ENCODE measurements at places on chromosomes 13 and 19.

DNA sequence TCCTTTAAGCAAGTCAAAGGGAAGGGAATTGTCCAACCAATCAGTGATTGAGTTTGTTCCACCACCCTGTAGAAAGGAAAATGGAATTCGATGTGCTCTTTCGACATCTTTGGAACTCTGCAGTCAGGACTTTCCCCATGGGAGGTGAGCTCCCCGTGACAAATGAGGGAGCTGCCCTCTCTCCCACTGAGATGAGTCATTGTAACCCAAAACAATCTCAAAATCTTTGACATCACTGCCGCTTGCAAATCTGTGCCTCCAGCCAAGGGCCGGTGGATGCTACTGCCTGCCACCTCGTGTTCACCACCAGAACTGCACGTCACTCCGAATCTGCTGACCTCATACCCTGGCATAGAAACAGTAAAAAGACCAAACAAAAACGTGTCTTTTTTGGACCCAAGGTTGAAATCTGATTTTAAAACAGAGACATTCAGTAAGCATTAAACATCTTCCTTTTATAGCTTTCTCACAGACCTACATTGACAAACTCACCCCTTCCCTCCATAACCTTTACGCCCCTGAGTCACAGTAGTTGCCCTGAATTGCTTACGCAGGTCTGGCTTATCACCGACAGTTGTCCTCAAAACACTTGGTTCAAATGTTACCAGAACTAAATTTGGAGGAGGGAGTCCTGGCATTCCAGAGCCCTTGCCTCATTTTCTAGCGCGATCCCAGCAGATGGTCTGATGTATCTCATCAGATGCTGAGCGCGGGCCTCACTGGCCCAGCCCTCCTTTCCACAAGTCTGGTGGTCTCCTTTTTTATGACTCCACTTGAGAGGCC lies 105.2 kb downstream of the COL4A2 start:
- peak; percentile 97 for DNase-seq

- DNase-seq = no peak
Measured at GRCh38 chr13:85985797-85986196, 186.6 kb upstream of the SLITRK6 start.

- no peak for DNase-seq
Measured at GRCh38 chr19:30864391-30865215, 484.6 kb downstream of the TSHZ3 start.

DNA sequence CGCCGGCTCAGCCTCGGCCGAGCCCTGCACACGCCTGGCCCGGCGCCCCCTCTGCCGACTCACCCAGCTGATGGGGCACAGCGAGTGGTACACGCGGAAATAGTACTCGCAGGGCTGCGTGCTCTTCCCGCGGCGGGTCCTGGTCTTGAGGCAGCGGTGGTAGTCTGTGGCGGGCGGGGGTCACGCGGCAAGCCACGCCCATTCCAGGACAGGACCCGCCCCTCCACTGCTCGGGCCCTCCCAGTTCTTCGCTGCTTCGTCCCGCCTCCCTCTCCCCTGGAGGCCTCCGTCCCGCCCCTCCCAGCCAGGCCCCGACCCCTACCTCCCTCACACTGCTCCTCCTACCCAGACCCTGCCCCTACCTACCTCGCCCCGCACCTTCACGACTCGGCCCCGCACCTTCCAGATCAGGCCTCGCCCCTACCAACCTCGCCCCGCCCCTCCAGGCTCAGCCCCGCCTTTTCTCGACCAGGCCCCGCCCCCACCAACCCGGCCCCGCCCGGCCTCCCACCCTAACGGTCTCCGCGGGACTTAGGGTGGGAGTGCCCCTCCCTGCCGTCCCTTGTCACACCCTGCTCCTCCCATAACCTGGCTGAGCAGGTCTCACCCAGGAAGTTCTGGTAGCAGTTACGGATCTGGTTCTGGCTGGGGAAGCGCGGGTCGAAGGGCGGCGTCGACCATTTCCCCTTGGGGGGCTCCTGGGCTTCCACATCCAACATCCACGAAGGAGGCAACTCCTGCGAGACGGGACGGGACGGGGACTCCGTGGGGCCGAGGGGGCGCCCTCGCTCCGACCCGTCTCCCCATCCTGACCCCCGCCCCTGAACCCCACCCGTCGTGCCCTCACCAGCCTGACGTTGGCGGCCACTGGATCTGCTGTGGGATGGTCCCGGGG lies 469 bp downstream of the COX6B2 start:
- no peak for DNase-seq

GRCh38 chr19:1882089-1882785 lies 3.1 kb downstream of the ABHD17A start:
- DNase-seq = no peak

GRCh38 chr13:60274655-60275054 lies 110.9 kb upstream of the DIAPH3 start:
- no peak for DNase-seq

DNA sequence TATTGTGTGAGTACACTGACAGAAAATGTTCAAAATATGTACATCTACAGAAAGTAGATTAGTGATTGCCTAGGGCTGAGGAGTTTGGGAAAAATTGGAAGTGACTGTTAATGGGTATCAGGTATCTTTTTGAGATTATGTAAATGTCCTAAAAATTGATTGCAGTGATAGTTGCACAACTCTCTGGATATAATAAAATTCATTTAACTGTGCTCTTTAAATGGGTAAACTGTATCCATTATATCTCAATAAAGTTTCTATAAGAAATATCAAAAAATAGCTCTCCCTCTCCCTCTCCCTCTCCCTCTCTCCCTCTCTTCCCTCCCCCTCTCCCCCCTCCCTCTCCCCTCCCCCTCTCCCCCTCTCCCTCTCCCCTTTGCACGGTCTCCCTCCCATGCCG lies 9.4 kb upstream of the ZNF227 start:
- no peak for DNase-seq

- DNase-seq = no peak
Measured at GRCh38 chr19:1758959-1759903, 5.9 kb downstream of the ONECUT3 start.

DNA sequence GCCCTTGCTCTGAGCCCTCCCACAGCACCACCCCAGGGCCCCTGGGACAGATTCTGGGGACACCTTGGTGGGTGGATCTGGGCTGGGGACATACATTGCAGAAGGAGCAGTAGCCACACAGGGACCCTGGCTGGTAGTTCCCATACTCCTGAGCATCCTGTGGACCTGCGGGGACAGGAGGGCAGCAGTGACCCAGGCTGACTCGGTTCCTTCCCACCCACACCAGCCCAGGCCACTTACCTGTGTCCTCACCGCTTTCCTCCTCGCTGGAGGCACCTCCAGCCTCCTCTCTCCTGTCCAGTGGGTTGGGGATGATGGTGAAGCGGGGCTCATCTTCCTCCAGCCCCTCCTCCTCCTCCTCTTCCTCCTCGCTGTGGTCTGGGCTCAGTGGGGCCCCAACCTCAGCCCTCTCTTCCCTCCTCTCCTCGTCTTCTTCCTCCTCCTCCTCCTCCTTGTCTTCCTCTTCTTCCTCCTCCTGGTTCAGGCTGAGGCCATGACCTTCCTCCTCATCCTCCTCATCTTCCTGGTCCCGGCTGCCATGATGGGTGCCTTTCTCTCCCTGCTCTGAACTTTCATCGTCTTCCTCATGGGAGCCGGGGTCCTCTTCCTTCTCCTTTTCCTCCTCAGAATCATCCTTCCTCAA lies 1.9 kb downstream of the HRC start:
- no peak for DNase-seq

DNA sequence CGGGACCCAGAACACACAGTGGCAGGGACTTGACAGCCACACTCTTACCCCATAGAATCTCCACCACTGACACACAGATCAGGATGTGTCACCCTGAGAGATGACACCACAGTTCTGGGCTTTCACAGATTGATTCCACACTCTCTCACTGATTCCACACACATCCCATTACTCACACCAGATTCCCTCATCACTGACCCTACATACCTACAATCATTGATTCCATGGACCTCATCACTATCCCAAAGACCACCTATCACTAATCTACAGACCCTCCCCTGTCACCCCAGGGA lies 57.6 kb upstream of the ZNF527 start:
- no peak for DNase-seq

- DNase-seq = peak; percentile 54
Measured at GRCh38 chr19:33471111-33471996, 50.2 kb downstream of the PEPD start.

DNA sequence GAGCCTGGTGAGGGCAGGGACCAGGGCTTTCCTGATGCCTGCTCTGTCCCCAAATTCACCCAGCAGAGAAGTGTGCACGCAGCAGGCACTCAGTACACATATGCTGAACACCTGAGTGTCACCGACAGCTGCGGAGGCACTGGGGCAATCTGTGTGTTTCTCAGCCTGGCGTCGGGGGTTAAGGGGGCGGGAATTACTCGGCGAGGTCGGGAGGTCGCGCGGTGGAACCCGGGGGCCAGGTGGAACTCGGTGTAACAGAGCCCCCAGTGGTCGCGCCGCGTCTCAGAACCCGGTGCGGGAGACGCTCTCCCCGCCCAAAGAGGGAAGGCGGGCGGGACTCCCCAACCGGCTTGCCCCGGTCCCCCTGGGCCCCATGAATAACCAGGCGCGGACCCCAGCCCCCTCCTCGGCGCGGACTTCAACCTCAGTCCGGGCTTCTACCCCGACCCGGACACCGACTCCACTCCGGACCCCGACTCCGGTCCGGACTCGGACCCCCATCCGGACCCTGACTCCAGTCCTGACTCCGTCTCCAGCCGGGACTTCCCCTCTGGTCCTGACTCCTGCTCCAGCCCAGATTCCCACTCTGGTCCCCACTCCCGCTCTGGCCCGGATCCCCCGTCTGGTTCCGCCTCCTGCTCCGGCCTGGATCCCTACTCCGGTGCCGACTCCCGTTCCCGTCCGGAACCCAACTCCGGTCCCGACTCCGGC lies at the start of gene SELENOV:
TSS of gene SELENOV (plus strand) at position 300 of the 711 bp plus-strand sequence. CDS start at position 374, 74 bp downstream.
- DNase-seq = no peak

GRCh38 chr13:79500829-79501228 lies 19.9 kb downstream of the NDFIP2 start:
- DNase-seq = no peak

- no peak for DNase-seq
Measured at GRCh38 chr13:81577601-81578195, 1236.8 kb upstream of the SPRY2 start.

- no peak for DNase-seq
Measured at GRCh38 chr19:7444042-7444441, 44.8 kb downstream of the PEX11G start.

- no peak for DNase-seq
Measured at GRCh38 chr13:88246239-88246638, 575.1 kb downstream of the SLITRK5 start.

DNA sequence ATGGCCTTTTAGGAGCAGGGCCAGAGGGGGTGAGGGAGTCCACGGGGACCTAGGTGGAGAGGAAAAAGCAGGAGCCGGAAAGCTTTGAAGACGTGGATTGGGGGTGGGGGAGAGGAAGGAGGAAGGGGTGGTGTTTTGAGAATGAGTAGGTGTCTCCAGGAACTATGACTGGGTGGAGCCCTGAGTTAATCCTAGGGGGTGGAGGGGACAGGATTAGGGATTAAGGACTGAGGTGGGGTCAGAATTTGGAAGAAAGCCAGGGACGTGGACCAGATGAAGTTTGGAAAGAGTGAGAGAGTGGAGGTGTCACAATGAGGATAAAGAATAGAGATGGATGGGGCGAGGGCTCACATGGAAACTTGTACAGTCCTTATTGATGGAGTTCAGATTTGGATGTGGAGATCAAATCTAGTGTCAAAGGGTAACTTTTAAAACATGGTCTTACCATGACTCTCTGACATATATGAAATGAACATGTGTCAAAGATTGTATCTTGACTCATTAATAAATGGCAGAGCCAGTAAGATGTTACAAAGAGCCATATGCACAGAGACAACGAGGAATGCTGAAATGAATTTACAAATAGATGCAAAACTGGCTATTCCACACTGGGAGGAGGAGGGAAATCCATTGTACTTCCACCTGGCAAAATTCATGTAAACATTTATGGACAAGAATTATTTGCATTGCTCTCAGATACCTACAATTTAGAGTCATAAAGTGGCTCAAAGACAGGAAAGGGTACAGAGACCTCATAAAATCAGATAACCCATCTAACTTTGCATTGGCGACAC lies 1.7 kb upstream of the KLK13 start:
- no peak for DNase-seq

GRCh38 chr13:108760541-108760940 lies 131.1 kb downstream of the MYO16 start:
- DNase-seq = no peak

- no peak for DNase-seq
Measured at GRCh38 chr19:42606660-42607351, 12.1 kb upstream of the CEACAM8 start.

GRCh38 chr13:27774169-27774568 lies 18.1 kb upstream of the GSX1 start:
- peak; percentile 79 for DNase-seq

GRCh38 chr13:112253631-112254030 lies 122.5 kb upstream of the SPACA7 start:
- no peak for DNase-seq

DNA sequence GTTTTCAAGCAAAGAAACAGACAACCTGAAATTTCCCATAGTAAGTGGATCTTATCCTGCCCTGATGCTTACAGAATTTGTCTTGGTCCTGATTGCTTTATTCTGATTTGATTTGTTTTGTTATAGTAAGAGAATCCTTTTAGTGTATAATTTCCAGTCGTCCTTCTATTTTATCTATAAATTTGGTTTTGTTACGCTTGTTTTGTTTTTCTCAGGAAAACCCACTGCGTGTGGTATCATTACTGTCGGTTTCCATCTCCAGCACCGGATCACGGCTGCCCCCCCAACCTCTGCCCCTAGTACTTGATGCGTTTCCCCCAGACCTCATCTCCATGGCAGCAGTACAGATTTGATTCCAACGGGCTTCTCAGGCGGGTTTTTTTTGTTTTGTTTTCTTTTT lies 58.0 kb upstream of the PDCD5 start:
- DNase-seq = no peak

DNA sequence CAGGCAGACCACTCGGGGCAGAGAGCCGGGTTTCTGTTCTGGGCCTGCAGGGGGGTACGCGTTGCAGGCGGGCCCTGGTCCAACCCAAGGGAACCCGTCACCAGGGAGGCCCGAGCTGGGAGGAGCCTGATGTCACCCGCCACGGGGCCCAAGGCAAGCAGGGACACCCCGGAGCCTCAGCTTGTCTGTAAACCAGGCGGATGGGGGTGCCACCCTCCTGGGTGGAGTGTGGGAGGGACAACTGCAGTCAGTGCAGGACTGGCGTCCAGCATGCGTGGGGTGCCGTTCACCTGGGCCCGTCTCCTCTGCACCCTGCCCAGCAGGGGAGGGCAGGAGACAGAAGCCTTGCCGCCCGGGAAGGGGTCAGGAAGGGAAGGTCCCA lies 7.0 kb downstream of the CACTIN start:
- no peak for DNase-seq

- DNase-seq = no peak
Measured at GRCh38 chr13:75796825-75797224, 160.7 kb downstream of the LMO7 start.

- DNase-seq = no peak
Measured at GRCh38 chr13:21616880-21617279, 12.9 kb upstream of the MICU2 start.

GRCh38 chr19:29001597-29002245 lies 211.2 kb downstream of the UQCRFS1 start:
- no peak for DNase-seq

GRCh38 chr13:45086484-45086883 lies 33.8 kb upstream of the GTF2F2 start:
- DNase-seq = no peak

GRCh38 chr19:7962644-7963268 lies 19.3 kb upstream of the TIMM44 start:
- no peak for DNase-seq

Data from lower leg skin (tissue), 4 donors.